ENCODE measurements at places on chromosomes 5 and 9.
A peak's percentile ranks its signal among the peaks of the same experiment; 100 is the strongest.

GRCh38 chr9:133421615-133422542 lies at the start of gene ADAMTS13:
TSS of gene ADAMTS13 (plus strand) at chr9:133422367. CDS start at chr9:133422444, 77 bp downstream.
- no peak for DNase-seq

DNA sequence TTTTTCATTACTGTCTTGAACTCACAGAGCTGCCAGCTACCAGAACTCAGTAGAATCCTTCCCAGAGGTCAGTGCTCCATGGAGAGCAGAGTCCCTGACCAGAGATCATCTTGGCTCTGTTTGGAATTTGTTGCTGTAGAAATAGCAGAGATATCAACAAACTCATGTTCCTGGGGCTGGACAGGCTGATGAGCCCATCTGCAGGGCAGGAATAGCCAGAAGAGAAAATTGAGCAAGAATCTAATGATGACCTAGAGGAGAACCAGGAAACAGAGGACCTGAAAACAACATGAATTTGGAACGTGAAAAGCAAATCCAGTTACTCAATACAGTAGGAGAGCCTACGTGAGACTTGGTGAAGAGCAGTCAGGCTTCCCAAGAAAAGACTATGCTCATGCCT lies 437.8 kb downstream of the PLK2 start:
- no peak for DNase-seq

DNA sequence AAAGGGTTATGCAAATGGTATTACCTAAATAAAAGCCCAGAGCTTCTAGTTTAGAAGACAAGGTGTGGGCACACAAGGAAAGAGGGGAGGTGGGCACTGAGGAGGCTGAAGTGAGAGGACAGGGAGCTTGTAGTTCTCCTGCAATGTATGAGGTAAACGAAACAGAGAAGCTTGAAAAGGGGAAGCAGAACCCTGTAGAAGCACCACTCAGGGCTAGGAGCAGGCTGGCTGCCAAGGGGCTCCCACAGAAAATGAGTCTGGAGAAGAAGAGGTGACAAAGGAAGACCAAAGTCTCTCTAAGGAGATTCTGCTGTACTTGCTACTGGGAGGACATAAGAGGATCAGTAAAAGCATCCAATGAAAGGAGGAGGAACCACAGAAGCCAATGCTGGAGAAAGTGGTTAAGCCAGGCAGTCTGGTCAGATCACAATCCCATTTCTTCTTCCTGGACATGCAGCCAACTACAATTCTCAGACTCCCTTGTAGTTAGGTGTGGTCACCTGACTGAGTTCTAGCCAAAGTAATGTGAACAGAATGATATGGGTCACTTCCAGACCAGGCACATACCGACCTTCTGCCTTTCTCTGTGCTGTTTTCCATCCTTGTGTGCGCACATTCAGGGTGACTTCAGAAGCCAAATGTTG lies 174.5 kb upstream of the MAP3K1 start:
- no peak for DNase-seq

- DNase-seq, result no peak
These were observed 74.9 kb downstream of the GTF3C4 start for GRCh38 chr9:132744881-132745755.

DNA sequence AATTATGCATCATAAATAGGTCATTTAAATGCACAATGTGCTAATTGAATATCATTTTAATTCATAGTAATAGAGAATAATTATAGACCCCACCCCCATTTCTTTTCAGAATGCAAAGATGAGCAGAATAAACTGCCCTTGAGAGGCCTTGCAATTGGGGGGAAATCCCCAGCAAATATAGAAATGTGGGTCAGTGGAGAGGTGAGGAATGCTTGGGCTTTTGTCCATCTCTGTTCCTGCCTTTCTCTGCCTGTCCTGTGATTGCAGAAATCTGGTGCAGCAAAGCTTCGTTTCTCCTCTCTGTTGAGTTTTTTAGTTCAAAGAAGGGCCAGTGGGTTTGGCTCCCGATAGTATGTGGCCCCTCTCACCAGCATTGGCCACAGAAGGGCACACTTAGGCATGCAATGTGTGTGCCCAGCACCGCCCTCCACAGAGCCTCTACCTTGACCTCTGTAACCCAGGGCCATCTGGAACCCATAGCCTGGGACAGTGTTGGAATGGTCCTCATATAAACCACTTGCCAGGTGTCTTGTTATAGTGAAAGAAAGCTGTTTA lies 164.2 kb downstream of the SEMA6A start:
- DNase-seq, result no peak

- DNase-seq, result no peak
These were observed 58.0 kb downstream of the ADAMTS16 start for GRCh38 chr5:5198135-5198534.

- DNase-seq, result no peak
These were observed 206.1 kb downstream of the RGS3 start for GRCh38 chr9:113669522-113670115.

- DNase-seq, result peak; percentile 9
These were observed 505 bp upstream of the ACER2 start for GRCh38 chr9:19408316-19408692.

GRCh38 chr9:136613824-136614371 lies 48.8 kb upstream of the EGFL7 start:
- DNase-seq, result no peak

DNA sequence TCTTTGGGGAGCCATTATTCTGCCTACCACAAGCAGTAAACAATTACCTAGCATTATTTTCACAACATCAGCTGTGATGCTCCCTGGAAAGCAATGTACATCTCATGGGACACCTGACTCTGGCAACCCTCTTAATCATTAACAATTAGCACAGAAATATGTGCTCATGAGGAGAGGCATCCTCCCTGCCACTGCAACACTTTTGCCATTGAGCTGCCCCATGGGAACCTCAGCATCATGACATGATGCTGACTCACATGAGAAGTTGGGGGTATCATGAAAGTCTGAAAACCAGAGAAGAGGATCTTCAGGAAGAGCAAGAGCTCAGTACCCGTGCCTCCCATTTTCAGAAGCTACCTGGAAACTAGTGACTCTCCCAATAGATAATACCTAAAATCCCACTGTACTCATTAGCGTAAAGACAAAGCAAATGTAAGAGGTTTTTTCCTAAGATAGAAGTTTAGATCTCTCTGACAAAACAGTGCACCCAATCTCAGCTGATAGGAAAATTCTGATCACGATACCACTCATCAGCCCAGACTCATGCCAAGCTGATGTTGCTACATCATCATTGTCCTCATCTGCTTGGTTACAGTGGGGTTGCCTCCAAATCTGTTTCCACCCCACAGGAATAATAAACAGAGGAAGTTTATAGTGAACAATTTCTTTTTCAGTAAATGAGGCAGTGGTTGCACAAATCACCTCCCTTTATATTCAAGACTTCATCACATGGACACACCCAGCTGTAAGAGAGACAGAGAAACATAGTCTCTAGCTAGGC lies 244.5 kb downstream of the NR2F1-AS1 start:
- no peak for DNase-seq

- no peak for DNase-seq
These were observed 7.4 kb upstream of the PPP3R2 start for GRCh38 chr9:101601904-101602765.

DNA sequence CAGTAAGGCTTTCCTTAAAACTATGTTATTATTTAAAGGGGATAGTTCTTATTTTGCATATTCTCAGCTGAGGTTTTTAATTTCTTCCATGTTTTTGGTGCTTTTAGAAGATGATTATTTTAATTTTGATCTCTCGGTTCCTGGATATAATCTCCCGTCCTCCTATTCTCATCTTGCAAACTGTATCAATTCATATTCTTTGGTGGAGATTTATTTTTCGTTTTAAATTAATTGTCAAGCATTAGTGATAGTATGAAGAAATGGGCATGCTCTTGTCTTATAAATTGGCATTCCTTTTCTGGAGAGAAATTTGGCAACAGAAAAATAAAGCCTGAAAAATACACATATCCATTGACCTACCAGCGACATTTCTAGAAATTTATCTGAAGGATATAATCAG lies 15.5 kb upstream of the GNAQ start:
- no peak for DNase-seq

DNA sequence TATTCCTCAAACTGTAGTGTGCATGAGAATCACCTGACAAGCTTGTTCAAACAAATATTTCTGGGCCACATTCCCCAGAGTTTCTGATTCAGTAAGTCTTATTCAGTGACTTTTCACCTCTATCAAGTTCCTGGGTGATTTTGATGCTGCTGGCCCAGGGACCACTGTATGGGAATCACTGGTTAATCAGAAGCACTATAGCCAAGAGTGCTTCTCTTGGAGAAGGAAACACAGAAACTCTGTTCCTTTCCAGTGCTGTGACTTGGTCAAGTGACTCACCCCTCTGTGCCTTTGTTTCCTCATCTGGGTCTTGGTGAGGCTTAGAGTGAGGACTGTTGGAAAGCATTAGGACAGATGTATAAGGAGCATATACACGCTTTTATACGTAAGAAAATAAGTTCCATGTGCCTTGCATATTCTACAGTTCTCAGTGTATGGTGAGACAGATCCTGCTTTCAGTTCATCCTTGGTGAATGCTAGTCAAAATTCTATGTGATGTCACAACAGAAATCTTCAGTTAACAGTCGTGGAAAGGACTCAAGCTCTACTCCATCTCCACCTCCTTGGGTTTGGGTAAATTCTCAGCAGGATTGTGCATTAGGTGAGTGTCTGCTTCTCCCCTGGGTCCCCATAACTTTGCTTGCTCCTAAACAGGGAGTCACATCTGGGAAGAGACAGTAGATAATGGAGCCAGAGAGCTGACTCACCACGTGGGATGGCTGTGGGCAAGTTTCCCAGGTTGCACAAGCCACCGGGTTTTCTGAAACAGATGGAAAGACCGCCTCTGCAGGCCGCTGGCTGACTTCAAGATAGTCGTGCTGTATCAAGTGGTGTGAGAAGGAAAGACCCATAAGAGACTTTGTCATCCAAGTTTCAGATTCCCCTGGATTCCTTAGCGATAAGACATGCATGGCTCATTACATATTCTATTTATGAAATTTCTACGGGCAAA lies 117.0 kb downstream of the NXNL2 start:
- no peak for DNase-seq

DNA sequence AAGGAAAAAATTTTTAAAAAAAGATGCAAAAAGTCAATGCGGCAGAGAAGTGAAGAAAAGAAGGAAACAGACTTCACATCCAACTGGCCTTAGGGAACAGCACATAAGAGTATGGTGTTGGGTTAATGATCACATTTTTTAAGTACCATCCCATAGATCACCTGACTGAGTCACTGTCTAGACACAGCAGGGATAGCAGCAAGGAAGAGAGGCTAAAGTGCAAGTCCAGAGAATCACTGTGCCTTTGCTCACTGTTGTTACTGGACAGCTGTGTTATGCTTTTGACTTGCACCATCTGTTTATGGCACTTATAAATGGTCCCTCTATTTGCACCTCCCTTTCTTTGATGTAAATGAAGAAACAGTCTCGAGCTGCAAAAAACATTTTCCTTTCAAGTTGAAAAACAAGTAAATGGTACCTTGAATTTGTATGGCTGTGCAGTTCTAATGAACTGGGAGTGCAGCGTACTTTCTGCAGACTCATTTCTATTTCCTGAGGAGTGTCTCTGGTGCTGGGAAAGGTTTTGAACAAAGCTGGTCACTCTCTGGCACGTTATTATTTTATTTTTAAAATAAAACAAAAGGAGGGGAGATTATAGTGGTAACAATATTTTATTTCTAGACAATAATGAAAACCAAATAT lies 84.2 kb downstream of the TRPM6 start:
- DNase-seq, result no peak

DNA sequence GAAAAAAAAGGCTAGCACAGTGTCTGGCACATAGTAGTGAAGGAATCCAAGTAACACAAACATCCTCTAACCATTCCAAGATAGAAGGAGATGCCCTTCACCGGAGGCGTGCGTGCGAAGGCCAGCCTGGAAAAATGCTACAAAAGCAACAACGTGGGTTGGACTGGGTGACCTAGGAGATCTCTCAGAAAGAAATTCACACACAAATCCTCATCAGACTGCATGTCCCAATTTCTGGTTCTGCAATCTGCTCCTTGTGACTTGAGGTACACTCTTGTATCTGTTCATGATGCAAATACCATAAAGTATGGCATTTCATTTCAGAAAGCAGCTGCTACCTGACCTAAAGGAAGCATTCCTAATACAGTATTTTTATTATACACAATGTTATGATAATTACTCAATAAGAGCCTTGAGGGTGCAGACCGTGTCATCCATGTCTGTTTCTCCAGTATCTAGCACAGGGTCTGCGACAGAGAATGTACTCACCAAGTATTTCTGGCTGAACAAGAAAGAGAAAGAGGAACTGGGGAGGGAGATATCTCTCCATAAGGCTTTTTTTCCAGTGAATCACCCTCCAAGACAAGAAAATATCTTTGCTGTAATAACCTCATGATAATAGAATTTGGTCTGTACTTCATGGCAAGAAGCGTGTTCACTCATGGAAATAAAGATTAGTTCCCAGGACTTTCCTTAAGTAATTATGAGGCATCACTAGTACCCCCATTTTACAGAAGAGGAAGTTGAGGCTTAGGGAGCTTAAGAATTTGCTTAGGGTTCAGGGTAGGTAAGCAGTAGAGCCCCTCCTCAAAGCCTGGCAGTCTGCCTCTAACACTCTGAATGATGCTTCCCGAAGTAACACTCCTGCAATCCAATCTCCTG lies 138.3 kb downstream of the CDK5RAP2 start:
- no peak for DNase-seq

- DNase-seq, result no peak
These were observed 20.3 kb upstream of the TOR2A start for GRCh38 chr9:127755061-127756060.

DNA sequence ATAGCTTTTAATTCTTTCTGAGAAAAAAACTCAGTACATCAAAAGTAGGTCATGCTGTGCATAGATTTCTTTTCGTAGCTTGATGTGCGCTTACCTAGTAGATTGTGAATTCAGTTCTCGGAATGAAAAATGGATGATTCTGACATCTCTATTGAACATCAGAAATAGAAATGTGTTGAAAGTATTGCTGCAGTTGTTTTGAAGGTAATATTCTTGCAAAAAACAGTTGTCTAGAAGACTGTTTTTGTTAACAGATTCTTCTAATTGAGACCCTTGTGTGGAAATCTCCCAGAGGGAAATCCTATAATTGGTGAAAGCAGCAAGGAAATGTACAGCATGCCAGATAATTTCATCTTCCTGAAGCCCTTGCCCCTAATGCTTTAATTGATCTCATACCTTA lies 54.5 kb downstream of the MACIR start:
- DNase-seq, result no peak

DNA sequence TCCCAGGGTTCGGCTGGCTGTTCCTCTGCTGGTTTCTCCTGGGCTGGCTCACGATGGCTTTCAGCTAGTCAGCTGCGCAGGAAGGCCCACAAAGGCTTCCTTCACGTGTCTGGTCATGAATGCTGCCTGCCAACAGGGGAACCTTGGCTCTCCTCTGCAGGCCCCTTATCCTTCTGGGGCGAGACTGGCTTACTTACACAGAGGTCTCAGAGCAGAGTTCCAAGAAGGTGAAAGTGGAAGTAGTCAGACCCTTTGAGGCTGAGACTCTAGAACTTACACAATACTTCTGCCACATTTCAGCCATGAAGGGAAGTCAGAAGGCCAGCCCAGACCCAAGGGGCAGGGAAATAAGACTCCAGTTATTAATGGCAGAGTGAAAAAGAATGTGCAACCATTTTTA lies 99.5 kb downstream of the LHFPL2 start:
- DNase-seq, result no peak

- DNase-seq, result no peak
These were observed 734 bp downstream of the KIF27 start for GRCh38 chr9:83920469-83920926.
